ENCODE measurements at places on chromosomes 1 and 21.

DNA sequence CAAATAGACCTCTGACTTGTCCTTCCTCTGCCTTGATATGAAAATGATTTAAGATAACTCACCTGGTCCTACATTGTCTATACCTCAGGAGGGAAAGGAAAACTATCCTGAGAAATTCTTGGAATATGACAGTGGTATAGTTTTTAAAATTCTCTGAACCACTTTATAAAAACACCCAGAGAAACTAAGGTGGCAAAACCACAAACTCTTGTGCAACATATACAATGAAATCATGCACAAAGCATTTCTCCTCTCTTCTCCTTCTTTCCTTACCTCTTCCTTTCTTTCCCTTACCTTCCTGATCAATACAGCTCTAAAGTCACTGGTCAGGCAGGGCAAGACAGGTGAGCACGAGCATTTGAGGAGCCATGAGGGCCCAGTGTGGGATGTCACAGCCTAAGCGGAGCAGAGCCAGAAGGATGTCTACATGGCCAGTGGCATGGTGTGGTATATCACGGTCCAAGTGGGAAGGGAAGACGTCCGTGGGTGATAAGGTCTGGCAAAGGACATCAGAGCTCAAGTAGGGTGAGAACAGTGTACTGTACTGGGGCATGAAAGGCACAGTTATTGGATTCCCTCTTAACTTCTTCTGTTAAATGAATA, 543.3 kb downstream of the DPYD start:
- DNase-seq, result no peak

DNA sequence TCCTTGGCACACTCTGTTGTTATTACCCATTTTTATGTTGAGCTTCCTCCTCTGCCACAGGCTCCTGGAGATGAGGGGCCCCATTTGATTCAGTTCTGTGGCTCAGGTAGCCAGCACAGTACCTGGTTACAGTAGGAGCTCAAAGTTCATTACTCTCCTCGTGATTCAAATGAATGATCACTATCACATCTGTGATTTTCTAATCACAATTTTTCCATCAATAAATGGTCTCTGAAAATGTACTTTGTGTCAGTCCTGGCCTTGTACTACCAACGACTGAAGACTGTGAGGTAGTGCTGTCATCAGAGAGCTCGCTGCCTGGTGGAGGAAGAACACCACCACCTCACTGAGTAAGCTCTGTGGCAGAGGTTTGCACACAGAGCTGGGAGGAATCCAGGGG, 106.8 kb upstream of the JUN start:
- no peak for DNase-seq

GRCh38 chr1:50637460-50637859, 214.2 kb upstream of the DMRTA2 start:
- no peak for DNase-seq

DNA sequence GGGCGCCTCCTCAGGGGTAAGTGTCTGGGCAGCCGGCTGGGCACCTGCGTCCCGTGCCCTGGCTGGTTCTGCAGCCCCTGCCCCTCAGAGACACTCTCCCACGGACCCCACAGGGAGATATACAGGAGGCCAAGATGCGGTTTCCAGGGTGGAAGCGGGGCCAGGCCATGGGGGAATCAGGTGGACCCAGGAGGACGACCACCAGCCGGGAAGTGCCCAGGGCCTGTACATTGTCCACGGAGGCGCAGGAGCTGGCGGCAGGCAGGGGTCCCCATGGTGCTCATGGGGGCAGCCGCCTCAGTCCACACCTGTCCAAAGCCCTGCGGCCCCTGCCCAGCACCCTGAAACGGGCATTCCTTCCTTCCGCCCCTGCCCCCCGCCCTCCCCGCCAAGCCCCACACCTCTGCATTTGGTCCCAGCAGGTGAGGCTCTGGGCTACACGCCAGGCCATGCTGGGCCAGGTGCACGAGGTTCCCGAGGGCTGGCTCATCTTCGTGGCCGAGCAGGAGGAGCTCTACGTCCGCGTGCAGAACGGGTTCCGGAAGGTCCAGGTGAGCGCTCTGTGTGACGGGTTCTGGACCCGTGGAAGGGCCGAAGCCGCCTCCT, 36.7 kb downstream of the SLC19A1 start:
- DNase-seq, result no peak

GRCh38 chr1:161781995-161782394, 15.9 kb downstream of the ATF6 start:
- no peak for DNase-seq

DNA sequence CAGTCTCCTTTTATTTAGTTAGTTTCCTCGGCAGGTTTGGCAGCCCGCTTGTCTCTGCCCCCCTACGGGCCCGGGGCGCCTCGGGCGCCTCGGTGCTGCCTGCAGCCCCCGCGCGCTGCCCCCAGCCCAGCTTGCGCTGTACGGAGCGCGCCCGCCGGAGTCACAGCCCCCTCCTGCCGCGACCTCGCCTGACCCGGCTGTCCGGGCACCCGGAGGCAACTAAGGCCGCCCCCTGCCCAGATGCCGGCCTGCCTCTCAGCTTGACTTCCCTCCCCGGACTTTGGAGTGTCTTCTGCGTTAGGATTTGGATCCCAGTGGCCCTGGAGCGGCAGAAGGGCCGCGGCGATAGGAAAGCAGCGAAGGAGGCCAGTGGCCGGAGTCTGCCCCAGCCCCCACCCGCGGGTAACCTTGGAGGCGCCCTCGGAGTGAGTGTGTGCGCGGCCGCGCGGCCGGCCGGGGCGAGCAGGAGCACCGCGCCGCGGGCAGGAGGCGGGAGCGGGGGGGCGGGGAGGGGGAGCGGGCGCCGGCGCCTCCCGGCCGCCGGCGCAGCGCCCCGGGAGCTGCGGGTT, 7.6 kb downstream of the CDKN2C start:
- no peak for DNase-seq

- peak; percentile 93 for DNase-seq
Observed at GRCh38 chr1:151311589-151312331, 15.5 kb downstream of the PI4KB start.

DNA sequence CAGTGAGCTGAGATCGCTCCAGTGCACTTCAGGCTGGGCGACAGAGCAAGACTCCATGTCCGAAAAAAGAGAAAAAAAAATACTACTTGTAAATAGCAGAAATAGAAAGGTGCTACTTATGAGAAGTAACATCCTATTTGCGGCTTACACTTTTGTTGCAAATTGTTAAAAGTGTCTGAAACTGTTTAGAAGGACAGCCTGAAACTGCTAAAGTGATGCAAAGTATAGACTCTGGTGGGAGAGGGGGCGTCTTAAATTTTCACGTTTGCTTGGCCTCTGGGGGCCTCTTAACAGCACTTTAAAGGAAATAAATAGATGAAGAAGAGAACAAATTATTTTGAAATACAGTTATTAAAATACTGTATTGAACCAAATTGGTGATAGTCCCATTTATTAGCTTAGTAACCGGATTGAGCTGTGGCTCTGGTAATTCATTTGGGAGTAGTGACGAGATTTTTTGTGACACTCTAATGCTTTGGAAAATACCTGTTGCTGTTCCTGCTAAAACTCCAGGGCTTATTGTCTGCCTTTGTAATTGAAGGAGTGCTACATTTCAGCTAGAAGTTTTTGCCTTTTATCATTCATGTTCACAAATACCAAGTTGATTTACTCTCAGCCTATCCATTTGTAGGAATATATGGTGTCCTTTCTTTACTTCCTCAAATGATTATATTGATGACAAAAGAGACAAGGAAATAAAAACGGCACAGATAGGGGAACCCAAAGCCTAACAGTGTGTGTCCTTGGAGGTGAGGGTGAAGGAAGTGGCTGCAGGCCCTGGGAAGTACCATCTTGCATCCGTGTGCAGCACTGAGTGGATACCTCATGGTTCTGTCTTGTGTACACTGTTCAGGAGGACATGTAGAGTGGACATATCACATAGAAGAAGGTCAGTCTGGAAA, 6.2 kb downstream of the PKNOX1 start:
- DNase-seq, result no peak

DNA sequence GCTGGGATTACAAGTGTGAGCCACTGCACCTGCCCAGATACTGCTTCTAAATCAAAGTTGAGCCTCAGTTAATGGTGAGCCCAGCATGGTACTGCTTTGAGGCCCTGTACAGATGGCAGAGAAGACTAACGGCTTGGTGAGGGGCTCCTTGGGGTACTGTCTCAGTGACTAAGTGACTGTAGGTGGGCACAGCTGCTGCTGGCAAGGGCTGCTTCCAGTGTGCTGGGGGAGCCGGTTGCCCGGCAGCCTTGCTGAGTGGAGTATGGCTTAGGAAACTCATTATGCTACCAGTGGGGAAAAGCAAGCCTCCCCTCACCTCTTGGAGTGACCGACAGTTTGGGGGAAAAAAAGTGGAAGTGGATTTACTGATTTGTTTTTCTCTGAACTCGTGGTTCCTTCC, 23.6 kb upstream of the ARHGEF10L start:
- no peak for DNase-seq

GRCh38 chr1:8523666-8524206, 205.8 kb downstream of the SLC45A1 start:
- peak; percentile 55 for DNase-seq

GRCh38 chr1:59596956-59597355, 217.8 kb upstream of the HOOK1 start:
- no peak for DNase-seq

DNA sequence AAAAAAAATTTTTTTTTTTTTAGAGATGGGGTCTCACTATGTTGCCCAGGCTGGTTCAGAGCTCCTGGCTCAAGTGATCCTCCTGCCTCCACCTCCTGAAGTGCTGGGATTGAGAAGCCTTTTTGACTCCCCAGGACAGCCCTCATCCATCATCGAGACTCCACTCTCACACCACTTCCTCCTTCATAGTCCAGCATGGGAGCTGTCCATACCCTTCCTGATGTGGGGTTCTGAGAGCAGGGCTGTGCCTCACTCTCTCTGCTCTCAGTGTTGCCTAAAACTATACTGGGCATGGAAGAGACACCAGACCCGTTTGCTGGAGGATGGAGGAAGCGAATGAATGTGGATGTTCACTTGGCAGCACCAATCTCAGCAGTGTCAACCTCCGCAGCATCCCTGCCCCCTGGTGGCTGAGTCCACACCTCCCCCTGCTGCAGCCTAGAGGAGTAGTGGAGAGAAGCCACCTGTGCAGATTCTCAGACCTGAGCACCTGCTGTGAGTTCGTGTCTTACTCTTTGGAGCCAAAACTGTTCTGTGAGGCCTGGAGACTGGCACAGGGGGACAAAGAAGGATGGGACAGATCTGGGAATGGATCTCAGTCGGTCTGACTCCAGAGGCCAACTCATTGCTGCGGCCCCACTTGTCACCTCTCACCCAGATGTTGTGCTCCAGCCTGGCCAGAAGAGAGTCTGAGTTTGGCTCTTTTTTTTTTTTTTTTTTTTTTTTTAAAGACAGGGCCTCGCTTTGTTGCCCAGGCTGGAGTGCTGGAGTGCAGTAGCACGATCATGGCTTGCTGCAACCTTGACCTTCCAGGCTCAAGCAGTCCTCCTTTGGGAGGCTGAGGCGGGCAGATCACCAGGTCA, 17.7 kb downstream of the TINAGL1 start:
- DNase-seq, result peak; percentile 84

Data from activated CD4-positive, alpha-beta T cell treated with anti-CD3 and anti-CD28 coated beads, Interleukin-2, Interleukin-6, amounts not matched to agents 100 ng/mL and 50 ng/mL, durations not matched to agents 16 hours and 8 hours (primary cell).